Calu3 (cell line): ENCODE measurements at places on chromosomes 3 and 15. TPM values are rescaled to one million over a fixed set of nuclear protein-coding genes. Genes with fewer than 3 reads are reported as not detected.

DNA sequence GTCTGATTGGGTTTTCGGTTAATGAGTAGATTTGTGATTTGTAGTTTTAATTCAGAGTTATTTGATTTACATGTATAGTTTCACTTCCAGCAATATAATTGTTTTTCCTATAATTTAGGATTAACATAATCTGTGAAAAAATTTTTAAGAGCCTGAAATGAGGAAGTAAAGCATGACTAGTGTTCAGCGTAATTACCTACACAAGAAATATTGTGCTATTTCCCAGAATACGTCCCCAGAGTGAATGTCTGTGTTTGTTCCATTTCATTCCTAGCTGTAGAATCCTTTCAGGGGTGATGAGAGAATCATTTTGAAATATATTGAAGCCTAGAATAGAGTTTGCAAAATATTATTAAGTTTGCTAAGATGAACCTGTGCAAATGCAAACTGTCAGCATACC lies 247.1 kb downstream of the BBX start:
- no peaks in the 10 kb centered on the region for H3K36me3 ChIP-seq
- H3K4me3 ChIP-seq, result no peak overlapping the region
- no peaks in the 10 kb centered on the region for H3K27me3 ChIP-seq
- peaks cover 28% of the 10 kb centered on the region for H3K4me1 ChIP-seq
- DNase-seq, result no peak

GRCh38 chr15:42457445-42458442 lies 33.2 kb downstream of the ZNF106 start:
- no peaks in the 10 kb centered on the region for H3K27me3 ChIP-seq
- no peak overlapping the region for H3K27ac ChIP-seq
- no peaks in the 10 kb centered on the region for H3K36me3 ChIP-seq
- DNase-seq, result no peak

DNA sequence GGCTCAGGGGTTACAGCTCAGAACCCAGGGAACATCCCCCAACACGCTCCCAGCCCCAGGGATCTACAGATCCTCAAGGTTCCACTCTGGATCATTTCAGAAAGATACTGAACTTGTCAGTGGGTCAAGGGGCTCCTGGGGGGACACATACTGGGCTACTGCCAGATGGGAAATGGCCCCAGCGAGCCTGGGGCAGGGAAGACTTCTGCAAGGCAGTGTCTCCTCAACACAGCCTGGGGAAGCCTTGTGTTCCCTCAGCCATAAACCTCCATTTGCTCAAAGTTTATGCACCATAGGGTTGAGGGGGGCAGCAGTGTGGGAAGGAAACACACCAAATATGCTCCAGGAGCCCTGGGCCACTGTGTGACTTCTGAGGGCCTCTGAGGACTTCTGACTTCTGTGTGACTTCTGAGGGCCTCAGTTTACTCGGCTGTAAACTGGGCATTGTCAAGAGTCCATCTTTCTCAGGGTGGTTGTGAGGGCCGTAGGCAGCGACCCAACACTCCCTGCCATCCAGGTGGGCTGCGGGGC lies 58.4 kb downstream of the IQSEC1 start:
- H3K4me3 ChIP-seq, result no peak overlapping the region
- peaks cover 18% of the 10 kb centered on the region for H3K27me3 ChIP-seq
- peaks cover 5% of the 10 kb centered on the region for H3K36me3 ChIP-seq

Gene ATP13A5
- total RNA-seq, result 0.66 TPM in 1 of 2 replicates, not detected in the other

Gene HDC
- not detected in 2 replicates for total RNA-seq

Gene SRGAP3
- total RNA-seq, result 8.2 and 9.7 TPM in 2 replicates

Gene TF
- 1.1 TPM in 2 replicates for total RNA-seq

Gene CCRL2
- total RNA-seq, result 0.54 TPM in 1 of 2 replicates, not detected in the other
